ENCODE measurements at places on chromosomes 7 and 10.

DNA sequence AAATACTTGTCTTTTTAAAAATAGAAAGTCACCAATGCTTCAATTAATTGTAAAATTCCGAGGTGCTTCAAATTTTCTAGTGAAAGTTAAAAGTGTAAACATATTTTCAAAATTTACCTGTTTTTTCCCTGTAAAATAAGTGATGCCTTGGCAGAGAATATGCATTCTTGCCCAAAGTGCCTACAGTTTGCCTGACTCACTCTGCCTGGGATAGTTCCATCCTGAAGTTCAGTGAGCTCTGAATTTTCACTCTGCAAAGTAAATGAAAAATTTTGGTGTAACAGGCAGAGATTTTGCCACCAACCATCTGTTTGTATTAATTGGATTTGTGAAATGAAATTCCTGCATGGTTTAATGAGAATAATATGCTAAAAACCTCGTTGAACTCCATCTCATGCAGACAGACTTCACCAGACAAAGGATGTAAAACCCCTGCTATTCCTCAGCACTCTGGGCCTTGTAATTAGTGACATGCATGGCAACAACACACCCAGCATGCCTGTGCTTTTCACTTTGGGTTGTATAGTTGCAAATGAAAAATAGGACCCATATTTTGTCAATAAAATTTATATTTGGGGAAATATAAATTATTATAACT, 117.4 kb upstream of the GNAI1 start:
- DNase-seq = no peak

DNA sequence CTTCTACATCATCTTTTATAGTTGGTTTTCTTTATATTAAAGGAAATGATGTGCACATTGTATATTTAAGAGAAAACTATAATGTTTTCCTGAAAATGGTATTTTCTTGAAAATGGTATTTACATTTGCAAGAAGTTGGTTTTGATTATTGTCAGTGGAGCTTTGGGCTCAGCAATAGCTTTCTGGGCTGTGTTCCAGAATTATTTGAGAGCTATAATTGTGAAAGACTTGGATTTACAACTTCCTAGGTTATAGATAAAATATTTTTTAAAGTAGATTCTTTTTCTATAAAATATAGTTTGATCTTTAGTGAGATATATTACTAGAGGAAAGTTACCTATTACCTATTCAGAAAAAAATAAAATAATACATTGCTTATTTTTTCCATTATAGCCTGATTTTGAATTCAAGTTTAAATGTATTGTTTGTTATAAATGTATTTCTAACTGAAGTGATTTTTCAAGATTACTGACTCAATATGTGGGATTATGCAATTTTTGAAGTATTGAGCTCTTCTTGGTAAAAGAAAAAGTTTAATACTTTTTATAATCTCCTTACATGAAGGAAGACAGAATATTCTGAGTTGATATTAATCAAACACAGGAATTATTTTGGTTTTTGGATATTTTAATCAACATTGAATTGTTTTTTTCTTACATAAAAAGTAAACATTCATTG, 20.2 kb downstream of the GNAI1 start:
- DNase-seq = no peak

- DNase-seq = no peak
Measured at GRCh38 chr10:43181146-43181545, 42.9 kb downstream of the CSGALNACT2 start.

DNA sequence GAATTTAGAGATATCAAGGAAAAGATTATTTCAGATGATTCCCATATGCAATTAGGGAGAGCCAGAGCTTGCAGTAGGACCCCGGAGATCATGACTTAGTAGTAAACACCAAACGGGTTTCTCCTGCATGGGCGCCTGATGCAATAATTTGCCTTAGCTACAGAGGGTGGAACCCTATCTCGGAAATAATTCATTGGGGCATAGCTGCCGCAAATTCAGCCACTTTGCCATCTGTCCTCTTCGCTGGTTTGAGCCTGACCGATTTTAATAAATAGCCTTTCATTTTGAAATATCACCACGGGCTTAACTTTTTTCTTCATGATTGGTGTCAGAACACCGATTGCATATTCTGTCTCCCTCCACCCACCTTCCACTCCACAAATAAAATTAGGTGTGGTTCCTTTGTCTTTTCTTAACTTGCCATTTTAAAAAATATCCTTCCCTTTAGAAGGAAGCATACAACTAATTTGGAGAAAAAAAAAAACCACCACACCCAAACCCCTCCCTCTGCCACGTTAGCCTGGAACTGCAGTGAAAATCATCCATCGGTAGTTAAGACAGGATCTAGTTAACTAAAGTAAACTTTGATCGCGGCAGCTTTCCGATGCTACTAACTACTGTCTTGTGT, 1.4 kb downstream of the GARS1 start:
- no peak for DNase-seq

- no peak for DNase-seq
Measured at GRCh38 chr10:24561453-24561852, 162.2 kb downstream of the ARHGAP21 start.

GRCh38 chr10:78559661-78560340, 509.0 kb upstream of the ZMIZ1 start:
- no peak for DNase-seq

All from HS-5 (cell line).